ENCODE measurements at places on chromosomes 13 and 19.

GRCh38 chr19:30288911-30289310 lies 83.3 kb upstream of the ZNF536 start:
- DNase-seq: no peak

DNA sequence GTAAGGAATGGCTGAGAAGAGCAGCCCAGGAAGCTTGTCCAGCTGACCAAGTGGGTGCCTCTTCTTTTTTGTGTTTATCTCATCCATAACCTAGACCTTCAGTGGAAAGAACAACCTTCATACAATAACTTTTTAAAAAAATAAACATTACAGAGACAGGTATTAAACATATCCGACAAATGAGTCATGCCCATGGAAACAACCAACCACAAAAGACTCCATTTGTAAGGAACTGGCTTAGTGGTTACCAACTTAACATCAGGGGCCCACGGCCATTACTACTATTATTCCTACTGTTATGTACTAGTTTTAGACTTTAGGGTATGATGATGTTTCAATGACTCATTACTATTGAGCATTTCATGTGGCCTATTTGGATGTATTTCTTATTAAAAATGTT lies 191.7 kb upstream of the SERP2 start:
- no peak for DNase-seq

DNA sequence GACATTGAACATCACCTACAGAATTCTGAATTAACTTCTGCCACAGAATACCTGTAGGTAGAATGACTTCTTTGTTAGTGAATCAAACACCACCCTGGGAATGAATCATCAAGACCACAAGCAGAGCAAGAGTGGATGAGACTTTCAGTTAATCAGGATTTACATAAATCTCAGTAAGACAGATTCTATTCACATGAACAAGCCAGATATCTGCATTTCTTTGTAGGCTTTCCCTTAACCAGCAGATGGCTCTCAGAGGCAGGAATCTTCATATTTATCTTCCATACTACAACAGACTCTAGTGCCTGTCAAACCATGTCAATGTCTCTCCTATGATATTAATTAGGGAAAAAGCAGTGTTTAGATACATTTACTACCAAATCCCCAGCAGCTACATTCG lies 412.1 kb downstream of the KLF12 start:
- DNase-seq: no peak

DNA sequence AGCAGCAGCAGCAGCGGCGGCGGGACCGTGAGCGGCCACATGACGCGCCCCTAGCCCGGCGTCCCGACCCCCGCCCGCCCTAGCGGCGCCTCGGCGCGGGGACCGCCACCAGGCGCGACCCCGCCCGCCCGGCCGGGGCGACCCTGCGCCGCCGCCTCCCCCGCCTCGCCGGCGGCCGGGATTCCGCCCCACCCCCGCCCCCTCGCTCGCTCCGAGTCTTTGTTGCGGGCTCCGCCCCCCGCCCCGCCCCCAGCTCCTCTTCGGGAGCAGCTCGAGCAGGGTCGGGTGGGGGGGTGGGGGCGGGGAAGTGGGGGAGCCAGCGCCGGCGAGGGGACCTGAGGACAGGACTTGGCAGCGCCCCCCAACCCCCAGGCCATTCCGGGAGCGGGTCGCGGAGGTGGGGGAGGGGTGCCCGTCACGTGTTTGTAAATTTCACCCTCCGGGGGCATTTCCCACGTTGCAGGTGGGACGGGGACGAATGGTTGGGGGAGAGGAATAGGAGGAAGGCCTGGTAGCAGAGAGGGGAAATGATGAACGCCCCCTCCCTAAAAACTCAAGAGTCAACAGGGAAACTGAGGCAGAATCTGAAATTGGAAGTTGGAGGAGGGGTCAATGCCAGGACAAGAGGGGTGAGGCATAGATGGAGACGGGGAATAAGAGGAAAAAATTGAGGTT lies at the start of gene OLFM2:
OLFM2 (minus strand) TSS at position 190 of the 675 bp plus-strand sequence; CDS start at position 41, 149 bp downstream.
- DNase-seq: no peak

DNA sequence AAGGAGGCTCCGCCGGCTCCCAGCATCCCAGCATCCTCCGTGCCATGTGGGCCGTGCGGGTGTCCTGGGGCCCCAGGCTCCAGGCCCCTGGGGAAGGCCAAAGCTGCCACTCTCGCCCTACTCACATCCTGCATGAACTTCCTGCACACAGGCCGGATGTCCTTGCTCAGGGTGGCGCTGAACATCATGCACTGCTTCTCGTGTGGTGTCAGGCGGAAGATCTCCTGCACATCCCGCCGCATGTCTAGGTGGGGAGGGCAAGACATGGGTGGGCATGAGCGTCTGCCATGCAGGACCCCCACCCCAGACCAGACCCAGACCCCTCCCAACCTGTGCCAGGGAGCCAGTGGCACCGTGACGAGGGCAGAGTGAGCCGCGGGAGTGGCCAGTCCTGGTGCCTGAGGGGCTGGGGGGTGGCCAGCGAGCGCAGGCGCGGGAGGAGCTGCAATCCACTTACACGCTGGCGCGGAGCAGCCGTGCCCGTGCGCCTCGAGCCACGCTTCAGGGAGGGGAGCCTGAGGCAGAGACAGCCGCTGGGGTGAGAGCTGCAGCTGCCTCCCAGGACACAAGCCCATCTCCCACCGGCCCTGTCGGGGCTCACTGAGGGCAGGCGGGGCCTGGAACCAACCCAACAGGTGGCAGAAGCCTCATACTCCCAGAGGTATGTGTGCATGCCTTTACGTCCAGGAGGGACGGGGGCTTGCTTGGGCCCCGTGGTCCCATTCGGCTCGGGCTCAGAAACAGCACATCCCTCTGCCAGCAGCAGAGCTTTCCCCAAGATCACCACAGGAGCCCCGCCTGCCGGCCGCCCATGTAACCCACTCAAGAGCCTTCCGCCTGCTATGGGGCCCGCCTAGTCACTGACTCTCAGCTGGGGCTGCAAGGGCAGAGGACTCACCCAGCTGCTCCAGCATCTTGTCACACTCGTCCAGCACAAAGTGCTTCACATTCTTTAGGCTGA lies 8.8 kb downstream of the DDX39A start:
- no peak for DNase-seq

- no peak for DNase-seq
These were observed 28.2 kb downstream of the CILP2 start for GRCh38 chr19:19566306-19566705.

GRCh38 chr19:29397748-29398147 lies 128.0 kb upstream of the VSTM2B start:
- no peak for DNase-seq

GRCh38 chr19:47762615-47763308 lies 15.7 kb upstream of the SELENOW start:
- no peak for DNase-seq

- DNase-seq: no peak
These were observed 470.7 kb upstream of the SLITRK1 start for GRCh38 chr13:84352946-84353345.

GRCh38 chr13:100983111-100983510 lies 308.5 kb upstream of the TMTC4 start:
- DNase-seq: no peak

DNA sequence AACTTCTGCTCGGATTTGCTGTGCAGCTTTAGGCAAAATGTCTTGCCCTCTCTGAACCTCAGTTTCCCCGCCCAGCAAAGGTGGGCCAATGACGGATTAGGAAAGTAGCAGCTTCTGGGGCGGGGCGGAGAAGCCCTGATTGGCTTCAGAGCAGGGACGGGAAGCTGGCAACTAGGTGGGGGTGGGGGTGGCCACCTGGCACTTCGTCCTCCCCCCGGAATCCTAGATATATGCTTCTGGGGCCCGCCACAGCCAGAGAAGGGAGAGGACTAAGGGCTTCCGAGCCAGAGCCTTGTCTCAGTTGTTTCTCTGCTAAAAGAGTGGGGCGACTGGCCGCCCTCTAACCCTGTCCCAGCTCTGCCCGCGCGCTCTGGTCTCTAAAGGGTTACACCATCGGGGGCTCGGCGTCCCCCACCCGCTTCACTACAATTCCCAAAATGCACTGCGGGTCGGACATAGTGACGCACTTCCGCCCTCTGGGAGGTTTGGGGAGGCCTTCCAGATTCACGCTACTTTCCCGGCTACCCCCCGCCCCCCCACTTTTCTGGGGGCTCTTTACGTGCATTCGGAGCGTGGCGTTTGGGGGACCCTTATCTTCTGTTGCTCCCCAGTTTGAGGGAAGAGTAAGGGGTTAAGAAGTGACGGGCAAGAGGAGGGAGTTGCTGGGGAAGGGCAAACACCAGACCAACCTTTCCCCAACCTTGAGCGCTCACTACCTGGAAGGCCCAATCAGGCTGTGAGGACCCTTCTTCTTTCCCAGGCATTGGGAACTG lies 672 bp upstream of the IRF2BP1 start:
- DNase-seq: peak; percentile 73

- no peak for DNase-seq
These were observed 104.6 kb downstream of the COL4A2 start for GRCh38 chr13:110411688-110412059.

DNA sequence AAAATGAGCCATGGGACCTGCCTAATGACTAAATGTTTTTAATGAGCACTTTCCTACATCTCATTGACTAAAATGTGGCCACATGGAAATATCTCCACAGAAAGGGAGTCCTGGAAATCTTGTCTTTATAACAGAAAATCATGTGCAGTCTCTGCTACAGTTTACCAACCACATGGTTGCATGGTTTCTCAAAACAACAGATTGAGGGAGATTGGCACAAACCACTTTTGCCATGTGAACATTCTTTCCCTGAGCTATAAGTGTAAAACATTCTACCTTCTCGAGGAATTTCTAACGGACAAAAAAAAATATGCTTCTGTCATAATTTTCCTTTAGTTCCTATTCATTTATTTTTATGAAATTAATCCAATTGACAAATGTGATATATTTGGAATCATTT lies 218.9 kb upstream of the SLITRK5 start:
- DNase-seq: no peak

DNA sequence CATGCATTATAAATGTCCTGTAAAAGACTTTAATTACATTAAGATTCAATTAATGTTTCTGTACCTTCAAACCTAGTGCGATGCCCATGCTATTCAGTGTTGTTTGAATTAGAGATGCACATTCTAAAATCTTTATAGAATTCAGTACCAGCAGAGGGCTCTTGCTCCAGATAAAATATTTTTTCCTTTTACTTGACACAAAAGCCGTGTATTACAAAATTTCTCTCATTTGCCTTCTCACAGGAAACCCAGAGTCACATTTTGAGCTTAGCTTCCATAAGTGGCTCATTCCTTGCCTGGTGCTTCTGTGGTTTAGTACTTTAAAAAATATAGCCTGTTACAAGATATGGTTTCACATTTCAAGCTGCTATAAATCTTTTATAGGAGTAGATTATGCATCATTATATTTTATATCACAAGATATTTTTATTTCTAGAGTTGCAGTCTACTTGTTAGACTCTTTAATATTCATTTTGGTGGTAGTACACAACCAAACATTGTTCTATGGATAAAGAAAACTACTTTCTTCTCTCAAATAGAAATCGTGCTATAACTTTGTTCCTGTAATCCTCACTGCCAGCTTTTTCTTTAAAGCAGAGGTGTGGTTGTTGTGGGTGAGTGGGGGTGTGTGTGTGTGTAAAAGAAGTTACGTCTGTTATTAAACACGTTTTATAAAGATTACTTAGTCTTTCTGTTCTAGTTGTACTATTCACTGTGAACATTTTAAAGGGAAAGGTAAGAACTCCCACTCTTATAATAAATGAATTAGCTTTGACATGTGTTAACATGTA lies 101.4 kb downstream of the RNF17 start:
- DNase-seq: no peak

- no peak for DNase-seq
These were observed 27.5 kb downstream of the CERS1 start for GRCh38 chr19:18868380-18869022.

DNA sequence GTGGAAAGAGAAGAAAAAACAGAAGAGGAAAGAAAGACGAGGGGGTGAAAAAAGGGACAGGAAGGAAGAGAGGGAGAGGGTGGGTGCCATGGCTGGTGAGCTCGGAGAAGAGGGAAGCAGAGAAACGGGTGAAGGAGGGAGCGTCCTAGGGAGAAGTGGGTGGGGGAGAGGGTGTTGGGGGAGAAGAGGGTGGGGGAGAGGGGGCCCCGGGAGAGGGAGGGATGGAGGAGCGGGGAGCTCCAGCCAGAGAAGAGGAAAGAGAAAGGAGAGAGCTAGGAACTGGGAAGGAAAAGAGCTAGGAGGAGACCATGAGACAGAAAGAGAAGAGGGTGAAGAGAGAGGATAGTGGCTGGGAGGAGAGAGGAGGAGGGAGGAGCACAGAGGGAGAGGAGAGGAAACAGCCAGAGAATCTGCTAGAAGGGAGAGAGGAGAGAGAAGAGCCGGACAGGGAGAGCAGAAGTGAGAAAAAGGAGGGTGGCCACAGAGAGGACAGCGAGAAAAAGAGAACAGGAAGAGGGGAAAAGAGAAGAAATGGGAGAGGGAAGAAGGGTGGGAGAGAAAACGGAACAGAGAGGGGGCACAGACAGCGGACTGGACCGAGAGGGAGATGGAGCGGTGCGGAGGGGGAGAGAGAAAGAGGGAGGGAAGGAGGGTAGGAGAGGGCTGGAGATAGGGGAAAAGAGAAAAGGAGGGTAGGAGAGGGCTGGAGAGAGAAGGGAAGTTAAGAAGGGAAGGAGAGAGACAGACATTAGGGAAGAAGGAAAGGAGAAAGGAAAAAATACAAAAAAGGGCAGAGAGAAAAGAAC lies 11.9 kb upstream of the GARIN5A start:
- DNase-seq: no peak

DNA sequence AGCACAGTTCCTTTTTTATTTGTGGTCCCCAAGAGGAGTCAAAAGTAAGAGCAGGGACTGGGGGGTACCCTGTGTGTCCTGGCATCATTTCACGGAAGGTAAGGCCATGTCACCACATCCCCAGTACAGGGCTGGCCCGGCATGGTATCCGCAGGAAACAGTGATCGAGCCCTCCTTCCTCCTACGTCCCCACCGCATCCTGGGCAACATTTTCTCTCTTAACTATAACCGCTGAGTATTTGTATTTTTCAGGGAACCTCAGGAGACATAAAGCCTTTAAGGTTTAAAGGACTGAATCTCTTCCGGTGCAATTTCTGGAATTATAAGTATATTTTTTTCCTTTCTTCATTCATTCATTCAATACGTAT lies 13.6 kb upstream of the LATS2 start:
- DNase-seq: no peak

GRCh38 chr13:45162194-45162593 lies 38.7 kb downstream of the KCTD4 start:
- no peak for DNase-seq

GRCh38 chr13:74768521-74769085 lies 634.4 kb upstream of the KLF12 start:
- DNase-seq: no peak

- DNase-seq: no peak
These were observed 228.3 kb downstream of the TSHZ3 start for GRCh38 chr19:31120952-31121351.

DNA sequence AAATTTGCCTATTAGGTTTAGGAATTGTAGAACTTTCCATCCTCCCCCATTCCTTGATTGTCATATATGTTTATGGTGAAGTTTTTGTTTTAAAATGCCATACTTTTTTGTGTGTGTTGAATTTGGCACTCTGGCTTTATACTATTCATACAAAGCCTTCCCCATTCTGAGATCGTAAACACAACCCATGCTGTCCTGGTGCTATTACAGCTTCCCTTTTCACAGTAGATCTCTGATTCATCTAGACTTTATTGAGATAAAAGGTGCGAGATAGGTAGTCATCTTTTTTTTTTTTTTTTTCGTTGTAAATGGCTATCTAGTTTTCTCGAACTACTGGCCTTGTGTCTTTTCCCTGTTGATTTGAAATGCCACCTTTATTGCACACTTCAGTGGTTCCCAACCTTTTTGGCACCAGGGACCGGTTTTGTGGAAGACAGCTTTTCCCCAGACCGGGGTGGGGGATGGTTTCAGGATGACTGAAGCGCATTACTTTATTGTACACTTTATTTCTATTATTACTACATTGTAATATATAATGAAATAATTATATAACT lies 94.6 kb downstream of the LRCH1 start:
- no peak for DNase-seq

GRCh38 chr13:113950451-113951245 lies 23.2 kb downstream of the C13orf46 start:
- DNase-seq: no peak

Data from stimulated activated CD4-positive, alpha-beta T cell treated with anti-CD3 and anti-CD28 coated beads, Interleukin-1b, Interleukin-23, amount 100 ng/mL, for 1 hour (primary cell).